Stimulated activated CD8-positive, alpha-beta memory T cell treated with anti-CD3 and anti-CD28 coated beads, Interleukin-7, amount 100 ng/mL, for 1 hour (primary cell): ENCODE measurements at places on chromosomes 13 and 19.

- DNase-seq: no peak
Measured at GRCh38 chr19:29415507-29415906, 110.3 kb upstream of the VSTM2B start.

- DNase-seq: no peak
Measured at GRCh38 chr13:22517544-22517943, 663.2 kb upstream of the SGCG start.

GRCh38 chr13:32538143-32538620 lies 413 bp downstream of the N4BP2L2 start:
- no peak for DNase-seq

GRCh38 chr13:38582133-38582532 lies 104.7 kb upstream of the FREM2 start:
- no peak for DNase-seq

GRCh38 chr13:30148171-30148754 lies 159.1 kb downstream of the KATNAL1 start:
- no peak for DNase-seq

DNA sequence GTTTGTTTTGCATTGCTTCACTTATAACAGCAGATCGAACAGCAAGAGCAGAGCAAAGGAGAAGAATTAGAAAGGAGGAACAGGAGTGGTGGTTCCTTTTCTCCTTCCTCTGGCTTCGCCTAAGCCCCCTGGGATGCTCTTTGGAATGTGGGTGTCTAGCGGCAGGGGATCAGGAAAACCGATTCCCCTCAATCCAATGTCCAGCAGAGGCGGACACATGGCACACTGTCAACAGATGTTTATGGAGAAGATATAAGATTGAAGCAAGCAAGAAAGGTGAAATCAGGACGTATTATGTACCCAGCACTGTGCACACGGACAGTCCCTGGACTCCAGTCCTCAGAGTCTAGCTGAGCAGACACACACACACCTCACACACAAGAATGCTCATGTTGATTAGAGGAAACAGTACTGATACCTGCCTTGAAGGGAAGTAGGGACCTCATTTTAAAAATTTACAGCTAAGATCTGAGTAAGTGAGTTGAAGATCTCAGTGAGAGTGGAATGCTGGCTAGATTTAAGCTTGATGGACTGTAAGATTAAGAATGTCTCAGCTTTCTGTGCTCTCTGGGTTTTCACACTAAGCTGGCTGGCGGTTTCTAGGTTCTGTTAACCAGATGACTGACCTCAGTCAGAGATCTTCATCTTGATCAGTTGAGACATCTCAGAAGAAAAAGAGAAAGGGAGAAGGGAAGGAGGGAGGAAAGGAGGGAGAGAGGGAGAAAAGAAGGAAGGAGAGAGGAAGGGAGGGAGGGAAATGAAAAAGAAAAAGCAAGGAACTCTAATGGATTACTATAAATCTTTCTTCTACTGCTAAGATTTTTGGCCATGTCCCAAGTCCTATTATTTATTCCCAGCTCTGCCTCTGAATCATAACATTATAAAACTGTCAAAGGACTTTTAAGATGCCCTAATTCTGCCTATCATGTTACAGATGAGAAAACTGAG lies 44.8 kb downstream of the FLT1 start:
- no peak for DNase-seq

- DNase-seq: peak; percentile 83
Measured at GRCh38 chr13:74134221-74134776, at the start of gene KLF12. Gene KLF12 (minus strand): TSS chr13:74134404.

- DNase-seq: no peak
Measured at GRCh38 chr13:94033098-94033497, 446.4 kb downstream of the DCT start.

- no peak for DNase-seq
Measured at GRCh38 chr13:41562541-41563178, 105.3 kb downstream of the RGCC start.

DNA sequence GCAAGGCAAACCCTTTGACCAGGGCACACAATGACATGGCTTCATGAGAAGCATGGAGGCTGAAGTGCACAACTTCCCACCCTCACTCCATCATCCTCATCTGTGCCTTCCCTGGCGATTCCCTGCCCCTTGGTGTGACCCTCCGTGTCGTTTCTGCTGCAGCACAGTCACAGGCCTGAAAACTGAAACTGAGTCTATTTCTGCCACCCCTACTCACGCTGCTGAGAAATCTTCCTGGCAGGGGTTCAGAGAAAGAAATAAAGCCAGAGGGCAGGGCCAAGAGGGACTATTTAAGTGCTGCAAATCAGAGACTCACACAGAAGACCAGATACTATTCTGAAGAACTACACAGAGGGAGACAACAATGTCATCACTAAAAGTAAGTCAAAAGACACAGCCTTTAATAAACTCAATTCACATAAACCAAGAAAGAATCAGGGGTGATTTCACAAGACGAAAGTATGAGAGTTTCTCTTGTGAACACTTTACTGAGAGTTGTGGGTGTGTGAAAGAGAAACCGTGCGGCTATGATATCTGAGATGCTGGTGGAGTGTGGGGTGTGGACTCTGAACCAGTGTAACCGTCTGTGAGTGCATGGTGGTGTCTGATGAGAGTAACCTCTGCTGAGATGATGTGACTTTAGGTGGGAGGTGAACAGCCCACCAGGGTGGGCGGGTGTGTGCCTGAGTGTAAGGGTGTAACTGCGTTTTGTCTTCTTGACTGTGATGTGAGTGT lies 23.5 kb downstream of the LGALS16 start:
- DNase-seq: no peak

DNA sequence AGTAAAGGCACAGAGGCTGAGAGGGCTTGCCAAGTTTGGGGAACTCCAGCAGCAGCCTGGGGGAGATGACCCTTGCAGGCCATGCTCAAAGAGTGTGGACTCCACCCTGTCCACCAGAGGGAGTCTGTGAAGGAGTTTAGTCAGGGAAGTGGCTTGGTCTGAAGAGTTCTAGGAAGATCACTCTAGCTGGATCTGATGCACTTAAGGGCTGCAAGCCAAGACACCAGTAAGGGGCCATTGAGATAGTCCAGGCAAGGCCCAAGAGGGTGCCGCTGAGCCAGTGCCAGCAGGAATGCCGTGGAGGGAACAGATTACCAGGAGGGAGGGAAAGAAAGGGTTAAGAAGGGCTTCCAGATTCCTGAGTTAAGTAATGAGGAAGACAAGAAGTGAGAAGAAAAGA lies 68.7 kb downstream of the ZAR1L start:
- no peak for DNase-seq

GRCh38 chr19:41363753-41364523 lies at the start of gene B9D2:
Gene B9D2 (minus strand): TSS chr19:41364149. CDS start chr19:41363519, 630 bp downstream.
- DNase-seq: peak; percentile 97

GRCh38 chr13:45119469-45119990 lies 780 bp upstream of the GTF2F2 start:
- DNase-seq: peak; percentile 22

DNA sequence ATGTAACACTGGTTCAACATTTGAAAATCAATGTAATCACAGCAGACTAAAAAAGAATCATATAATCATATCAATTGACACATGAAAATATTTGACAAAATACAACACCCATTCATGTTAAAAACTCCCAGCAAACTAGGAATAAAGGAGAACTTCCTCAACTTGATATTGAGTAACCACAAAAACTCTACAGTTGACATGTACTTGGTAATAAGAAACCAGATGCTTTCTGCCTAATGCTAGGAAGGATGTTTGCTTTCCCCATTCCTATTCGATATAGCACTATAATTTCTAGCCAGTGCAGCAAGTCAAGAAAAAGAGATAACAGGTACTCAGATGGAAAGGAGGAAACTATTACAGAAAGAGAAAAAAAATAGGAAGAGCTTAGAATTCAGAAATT lies 26.9 kb downstream of the UFM1 start:
- DNase-seq: no peak

DNA sequence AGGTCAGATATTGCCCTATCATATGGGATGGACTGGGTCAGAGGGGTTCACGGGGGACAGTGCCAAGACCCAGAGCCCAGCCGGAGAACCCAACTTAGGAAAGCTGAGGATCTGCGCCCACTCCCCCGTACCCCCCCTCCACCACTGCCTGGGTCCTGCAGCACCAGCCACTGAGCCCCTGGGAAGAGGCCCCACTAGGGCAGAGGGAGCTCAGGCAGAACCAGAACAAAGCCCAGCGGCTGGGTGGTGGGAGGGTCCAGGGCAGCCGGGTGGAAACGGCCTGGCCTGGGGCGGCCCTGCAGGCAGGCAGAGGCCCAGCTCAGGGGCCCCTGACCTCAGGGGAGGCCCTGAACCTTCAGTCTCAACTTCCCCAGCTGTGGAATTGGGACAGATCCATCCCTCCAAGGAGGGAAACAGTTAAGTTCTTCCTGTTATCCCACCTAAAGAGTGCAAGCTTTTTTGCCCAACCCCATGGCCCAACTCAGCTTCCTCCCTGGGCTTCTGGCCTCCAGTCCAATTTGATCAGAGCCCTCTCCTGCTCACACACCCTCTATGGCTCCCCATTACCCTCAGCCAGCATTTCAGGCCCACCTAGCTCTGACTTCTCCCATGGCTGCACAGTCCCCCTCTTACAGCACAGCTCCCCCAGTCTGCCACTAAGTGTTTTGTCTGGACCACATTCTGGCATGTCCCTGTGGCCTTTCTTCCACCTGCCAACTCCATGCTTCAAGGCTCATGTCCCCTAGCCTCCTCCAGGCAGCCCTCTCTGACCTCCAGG lies 3.1 kb downstream of the NR2F6 start:
- DNase-seq: no peak

- peak; percentile 64 for DNase-seq
Measured at GRCh38 chr19:48319647-48320541, 5.5 kb upstream of the EMP3 start.

GRCh38 chr19:3046698-3047495 lies 15.4 kb downstream of the TLE5 start:
- no peak for DNase-seq

DNA sequence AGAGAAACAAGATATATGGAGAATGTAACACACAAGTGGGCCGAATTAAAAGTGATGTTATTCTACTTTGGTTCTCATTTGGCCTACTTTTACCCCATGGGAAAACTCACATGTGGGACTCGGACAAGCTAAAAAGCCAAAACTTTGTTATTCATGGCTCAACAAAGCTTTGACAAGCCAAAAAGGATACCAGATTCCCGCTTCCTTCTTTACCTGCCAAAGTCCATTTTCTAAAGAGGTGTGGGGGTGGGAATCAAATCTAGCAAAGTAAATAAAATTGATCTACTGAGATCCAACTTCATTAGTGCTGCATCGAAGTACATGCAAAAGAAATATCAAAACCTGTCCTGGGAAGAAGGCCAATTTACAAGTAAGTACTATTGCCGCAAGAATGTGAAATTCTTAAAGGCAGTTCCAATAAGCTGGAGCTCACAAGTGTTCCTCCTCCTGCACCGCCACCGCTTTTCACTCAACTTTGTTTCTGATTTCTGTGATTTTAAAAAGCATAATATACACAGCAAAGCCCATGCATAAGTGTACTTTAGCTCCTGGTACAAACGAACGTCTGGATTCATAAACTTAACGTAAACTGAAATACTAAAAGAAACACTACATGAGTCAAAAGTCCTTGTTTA lies 1.1 kb downstream of the LNX2 start:
- no peak for DNase-seq

- DNase-seq: no peak
Measured at GRCh38 chr13:70960841-70961443, 852.7 kb upstream of the KLHL1 start.

- DNase-seq: no peak
Measured at GRCh38 chr13:43546251-43546650, 240.5 kb downstream of the ENOX1 start.

GRCh38 chr13:49409008-49409407 lies 34.9 kb downstream of the CAB39L start:
- no peak for DNase-seq

DNA sequence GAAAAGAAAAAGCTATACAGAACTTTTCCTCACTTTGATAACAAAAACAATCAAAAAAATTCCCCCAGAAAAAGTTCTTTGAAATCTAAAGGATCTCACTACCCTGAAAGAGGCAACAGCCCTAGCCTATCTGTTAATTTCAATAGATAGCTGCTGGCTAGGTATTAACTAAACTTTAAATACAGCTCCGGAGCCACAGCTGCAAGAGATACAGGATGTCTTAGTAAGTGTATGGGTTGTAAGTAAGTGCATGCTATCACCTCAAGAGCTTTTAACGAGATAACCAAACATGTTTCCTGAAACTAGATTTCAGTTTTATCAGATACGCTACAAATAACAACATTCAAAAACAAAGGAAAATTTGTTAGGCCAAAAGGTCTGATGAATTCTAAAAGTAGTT lies 148.4 kb downstream of the KLF12 start:
- no peak for DNase-seq

DNA sequence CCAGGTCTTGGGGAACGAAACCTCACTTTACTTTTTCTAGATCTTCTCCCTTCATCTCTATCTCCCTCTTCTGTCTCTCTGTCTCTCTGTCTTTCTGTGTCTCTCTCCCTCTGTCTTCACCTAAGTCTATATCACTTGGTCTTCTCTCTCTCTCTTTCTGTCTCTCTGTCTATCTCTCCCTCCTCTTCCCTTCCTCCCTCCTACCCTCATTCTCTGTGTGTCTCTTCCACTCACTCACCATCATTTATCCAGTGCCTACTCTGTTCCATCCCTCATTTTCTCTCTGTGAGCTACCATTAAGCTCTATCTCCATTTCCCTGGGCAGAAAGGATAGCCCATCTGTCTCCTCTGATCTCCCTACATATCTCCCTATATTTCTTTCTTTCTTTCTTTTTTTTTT lies 32.2 kb upstream of the FBL start:
- DNase-seq: no peak

DNA sequence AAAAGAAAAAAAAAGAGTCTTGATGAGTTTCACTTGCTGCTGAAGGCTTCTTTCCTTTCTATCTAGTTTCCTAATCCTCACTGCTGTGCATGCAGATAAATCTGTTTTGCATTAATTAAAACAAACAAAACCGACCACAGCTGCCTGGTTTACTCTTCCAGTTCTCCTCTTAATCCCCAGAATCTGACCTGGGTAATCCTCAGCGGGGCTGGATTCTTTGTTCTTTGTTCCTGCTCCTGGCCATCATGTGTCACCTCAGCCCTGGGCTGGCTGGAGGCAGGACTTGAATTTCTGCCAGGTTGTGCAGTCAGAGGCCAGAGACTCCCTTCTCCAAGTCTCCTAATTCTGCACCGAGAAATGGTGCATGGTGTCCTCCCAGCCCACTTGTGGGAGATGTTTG lies 52.2 kb upstream of the CYP4F8 start:
- DNase-seq: no peak

DNA sequence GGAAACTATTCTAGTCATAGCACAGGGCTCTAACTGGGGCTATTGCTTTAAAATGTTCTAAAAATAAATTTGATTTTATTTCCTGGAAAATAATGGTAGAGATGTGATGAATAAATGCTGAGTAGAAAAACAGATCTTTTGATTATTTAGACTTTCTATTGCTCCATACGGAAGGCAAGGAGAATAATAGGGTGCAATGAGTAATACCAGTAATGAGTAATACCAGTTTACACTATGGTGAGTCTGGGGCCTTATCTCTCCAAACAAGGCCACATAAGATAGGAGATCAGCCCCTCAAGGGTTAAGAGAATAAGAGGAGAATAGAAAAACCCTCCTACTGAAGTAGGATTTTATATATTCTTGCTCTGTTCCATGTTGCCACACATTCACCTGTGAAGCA lies 390.4 kb downstream of the KLF5 start:
- DNase-seq: no peak
